ENCODE measurements at places on chromosomes 11 and 22.
A peak's percentile ranks its signal among the peaks of the same experiment; 100 is the strongest.

GRCh38 chr22:37337204-37337943 is 55.1 kb downstream of the CYTH4 start:
- DNase-seq: no peak

GRCh38 chr22:46739094-46739870 is 1.2 kb upstream of the CERK start:
- no peak for DNase-seq

DNA sequence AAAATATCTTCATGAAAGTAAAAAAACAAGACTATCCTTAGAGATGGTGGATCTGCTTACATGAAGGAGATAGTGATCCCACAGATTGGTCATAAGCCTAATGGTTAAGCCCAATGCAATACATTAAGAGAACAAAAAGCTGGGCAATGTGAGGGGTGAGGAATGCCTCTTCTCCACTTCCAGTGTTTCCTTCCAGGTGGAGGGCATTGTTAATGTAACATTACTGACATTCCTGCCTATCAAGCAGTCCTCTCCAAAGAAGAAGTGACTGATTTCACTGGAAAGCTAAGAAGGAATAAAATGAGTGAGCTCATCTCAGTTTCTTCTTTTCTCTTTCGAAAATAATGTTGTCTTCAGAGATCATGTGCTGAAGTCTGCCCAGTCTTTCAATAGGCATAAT is 207.8 kb downstream of the RAB38 start:
- no peak for DNase-seq

DNA sequence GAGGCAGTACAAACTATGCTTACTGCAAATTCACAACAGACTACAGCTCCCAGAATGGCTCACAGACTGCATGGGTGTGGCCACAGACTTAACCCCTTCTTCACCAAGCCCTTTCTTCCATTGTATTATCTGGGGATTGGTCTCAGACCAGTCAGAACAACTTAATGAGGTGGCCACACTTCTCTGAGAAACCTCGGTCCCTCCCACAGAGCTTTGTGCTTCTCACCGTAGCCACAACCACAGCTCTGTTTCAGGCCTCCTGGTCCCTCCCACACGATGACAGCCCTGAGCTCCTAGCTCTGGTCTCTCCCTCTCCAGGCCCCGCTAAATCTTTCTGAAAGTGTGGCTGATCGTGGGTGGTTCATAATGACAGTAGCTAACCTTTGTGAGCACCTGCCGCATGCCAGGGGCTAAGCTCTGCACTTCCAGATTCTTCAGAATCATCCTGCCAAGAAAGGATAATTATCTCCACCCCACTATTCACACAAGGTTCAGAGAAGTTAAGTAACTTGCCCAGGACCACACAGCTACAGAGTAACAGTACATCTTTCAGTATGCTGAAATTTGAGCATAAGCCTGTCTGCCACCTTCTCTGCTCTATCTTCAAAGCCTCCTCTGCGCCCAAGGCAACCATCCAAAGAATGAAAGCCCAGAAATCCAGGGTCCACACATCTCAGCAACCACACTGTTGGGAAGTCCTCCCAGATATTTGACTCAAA is 5.4 kb downstream of the PDE2A start:
- DNase-seq: peak; percentile 82

- no peak for DNase-seq
Measured at GRCh38 chr22:37448516-37449127, 21.3 kb upstream of the ELFN2 start.

DNA sequence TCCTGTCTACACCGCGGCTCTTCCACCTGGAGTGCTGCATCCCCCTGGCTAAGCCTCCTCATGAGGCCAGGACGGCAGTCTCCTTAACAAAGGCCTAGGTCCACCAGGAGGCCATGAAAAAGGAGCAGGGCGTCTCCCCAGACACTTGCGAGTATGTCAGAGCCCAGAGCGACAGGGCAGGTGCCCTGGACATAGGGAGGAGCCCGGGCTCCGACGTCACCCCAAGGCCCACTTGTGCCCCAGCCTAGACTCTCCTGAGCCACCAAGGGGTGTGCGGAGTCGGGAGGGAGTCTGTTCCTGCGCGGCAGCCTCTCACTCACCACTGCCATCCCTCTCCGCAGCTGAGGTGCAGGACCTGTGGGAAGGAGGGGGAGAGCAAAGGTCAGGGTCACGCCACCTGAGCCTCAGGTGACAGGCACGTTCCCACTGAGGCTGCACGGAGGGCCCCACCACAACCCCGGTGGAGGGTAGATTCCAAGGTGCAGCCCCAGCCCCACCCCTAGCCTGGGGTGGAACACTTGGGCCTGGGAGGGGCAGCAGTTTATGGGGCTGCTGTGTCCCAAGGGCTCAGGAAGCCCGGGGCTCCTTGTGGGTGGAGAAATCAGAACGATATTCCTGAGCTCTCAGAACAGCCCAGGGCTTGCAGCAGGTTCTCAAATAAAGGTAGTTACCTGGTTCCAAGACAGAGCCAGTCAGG is 10.6 kb downstream of the PRODH start:
- DNase-seq: no peak

- no peak for DNase-seq
Measured at GRCh38 chr22:39283322-39284141, 35.9 kb downstream of the RPL3 start.

DNA sequence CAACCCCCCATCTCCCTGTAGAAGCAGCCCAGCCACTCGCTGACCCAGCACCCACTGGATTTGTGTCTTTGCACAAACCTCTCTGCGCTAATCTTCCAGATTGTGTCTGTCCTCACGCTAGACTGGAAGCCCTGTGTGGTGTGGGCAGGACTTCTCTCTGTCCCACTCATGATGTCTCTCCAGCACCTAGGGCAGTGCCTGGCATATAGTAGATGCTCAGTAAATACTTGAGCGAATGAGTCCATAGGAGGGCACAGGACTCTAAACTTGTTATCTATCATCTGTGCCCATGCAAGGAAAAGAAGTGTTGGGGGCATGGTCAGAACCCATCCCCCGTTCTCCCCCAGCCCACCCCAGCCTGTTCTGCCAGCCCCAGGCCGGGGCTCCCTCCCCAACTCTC is 22.9 kb downstream of the RPL3 start:
- no peak for DNase-seq

DNA sequence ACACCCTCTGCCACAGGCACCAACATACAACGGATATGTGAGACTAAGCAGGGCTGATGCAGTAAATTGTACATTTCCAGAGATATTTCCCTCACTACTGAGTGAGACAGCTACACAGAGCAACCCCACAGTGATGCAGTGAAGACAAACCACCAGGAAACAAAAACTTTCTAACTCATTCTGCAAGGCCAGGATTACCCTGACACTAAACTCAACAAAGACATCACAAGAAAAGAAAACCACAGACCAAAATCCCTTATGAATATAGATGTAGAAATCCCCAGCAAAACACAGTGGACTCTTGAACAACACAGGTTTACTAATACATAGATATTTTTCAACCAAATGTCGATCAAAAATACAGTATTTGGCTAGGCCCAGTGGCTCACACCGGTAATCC is 1.5 kb upstream of the SLC7A4 start:
- DNase-seq: no peak

GRCh38 chr11:36400766-36401455 is 104.8 kb downstream of the PRR5L start:
- DNase-seq: no peak

GRCh38 chr22:38793721-38794466 is at the start of gene DNAL4:
Gene DNAL4, minus strand, starts transcription at chr22:38794143. Its CDS starts 11,412 bp downstream, at chr22:38782731.
- DNase-seq: peak; percentile 93

- no peak for DNase-seq
Measured at GRCh38 chr11:44814881-44815592, 88.3 kb downstream of the TSPAN18 start.

- no peak for DNase-seq
Measured at GRCh38 chr11:72295471-72295870, 51.5 kb upstream of the PHOX2A start.

GRCh38 chr11:75346296-75346695 is 5.2 kb downstream of the ARRB1 start:
- DNase-seq: no peak

DNA sequence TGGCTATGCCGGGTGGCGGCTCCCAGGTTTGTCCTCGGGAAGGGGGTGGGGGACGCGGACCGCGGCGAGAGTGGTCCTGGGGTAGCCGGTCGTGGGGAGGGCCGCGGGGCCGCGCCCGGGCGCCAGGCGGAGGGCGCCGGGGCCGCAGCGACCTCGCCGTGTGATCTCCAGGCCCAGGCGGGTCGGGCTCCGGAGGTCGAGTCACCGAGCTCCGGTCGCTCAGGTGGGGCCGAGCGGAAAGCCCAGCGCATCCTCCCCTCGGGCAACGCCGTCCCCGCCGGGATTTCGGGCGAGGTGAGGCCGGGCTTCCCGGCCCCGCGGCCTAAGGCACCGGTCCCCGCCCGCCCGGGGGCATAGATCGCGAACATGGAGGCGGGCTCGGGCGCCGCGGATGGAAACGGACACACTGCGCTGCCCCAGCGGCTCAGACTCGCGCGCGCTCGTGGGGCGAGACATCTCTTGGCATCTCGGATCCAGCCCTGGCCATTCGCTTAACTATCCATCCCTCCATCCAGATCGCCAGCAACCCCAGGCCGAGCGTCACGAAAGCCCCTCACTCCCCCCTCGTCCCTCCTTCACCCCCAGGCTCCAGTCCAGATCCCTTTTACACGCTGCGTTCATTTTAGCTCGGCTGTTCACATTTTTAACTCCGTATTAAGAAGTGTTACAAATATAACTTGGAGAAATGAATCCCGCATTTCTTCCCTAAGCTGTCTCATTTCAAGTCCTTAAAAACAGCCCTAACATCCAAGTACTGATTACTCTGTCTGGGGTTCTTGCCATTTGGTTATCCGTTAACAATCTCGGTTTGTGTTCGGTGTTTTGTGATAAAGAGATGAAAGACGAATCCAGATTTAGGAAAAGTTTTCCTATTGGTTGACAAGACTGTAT is 460 bp downstream of the ZC3H12C start:
- DNase-seq: peak; percentile 28

GRCh38 chr11:60711276-60711675 is 11.9 kb downstream of the MS4A8 start:
- no peak for DNase-seq

DNA sequence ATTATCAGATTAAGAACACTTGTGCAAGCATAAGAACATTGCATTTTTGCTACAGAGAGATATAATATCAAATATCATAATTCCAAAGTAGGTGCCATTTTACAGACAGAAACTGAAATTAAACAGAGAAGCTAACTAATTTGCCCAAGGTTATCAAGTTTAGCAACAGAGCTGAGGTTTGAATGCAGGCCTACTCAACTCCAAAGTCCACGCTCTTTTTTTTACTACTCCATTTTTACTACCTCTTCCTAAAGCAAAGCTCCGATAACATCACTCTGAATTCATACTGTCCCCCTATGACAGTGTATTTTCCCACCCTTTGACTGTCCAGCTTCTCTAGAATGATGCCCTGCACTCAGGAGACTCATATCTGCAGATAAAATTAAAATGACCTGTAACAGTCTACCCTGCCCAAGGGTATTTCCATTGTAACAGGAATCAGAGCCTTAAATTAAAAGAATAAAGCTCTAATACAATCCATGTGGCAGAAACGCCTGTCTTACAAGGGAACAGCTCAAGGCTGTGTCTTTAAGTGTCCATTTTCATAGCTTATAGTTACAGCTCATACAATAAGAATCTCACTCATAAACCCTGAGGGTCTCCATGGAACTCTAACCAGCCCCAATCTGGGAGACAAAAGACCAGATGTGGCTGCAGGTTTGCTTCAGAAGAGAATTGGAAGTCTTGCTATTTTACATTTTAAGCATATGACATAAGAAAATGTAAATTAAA is 36.8 kb downstream of the ALG9 start:
- no peak for DNase-seq

DNA sequence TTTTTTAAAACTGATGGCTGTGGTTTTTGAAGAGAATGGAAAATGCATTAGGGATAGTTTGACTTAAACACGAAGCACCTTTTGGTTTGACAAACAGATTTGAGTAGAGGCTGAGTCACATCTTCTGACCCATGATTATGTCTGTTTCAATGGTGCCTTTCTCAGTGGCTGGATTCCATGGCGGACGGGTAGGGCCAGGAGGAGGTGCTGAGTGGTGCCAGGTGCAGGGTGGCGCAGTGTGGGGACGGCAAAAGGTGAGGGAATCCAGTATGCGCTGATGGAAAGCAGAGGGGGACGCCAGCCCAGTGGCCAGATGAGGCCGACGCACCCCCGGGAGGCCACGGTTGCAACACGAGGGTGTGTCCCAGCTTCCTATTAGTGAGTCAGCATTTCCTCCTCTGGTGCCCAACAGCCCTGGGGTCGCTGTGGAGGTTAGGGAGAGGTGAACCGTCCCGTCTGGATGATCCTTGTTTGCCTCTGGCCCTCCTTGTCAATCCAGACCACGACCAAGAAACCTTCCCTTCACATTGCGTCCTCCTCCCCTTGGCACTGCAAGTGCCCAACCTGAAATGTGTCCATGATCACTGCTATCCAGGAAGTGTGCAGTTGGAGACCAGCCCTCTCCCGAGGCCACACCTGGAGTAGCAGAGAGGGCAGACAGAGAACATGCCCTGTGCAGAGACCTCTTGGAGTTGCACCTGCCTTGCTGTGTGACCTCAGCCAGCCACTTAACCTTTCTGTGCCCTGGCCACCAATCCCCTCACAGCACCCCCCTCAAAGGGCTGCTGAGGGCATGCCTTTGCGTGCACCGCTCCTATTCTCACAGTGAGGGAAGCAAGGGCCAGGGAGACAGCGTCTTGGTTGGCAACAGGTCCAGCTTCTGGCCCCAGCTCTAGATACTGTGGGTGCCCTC is 32.5 kb upstream of the ATXN10 start:
- DNase-seq: no peak

DNA sequence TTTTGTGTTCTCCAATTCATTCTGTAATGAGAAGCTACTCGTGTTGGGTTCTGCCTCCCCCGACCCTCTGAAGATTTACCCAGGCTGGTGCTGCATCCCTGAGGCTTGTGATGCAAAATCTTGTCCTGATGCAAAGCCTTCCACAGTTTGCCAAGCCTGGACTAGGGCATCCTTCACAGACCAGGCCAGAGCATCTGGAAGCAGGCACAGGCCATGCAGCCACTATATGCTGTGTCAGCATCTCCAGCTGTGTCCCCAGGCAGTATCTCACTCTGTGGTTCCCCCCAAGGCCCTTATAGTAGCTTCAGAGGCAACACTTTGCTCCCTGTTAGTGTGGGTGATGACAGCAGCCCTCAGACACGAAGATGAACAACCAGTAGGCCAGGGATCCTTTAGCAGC is 77.3 kb upstream of the RCN1 start:
- no peak for DNase-seq

- no peak for DNase-seq
Measured at GRCh38 chr11:105152560-105152959, 13.0 kb upstream of the CARD18 start.
